ENCODE measurements at places on chromosomes 2 and 18.
A peak's percentile ranks its signal among the peaks of the same experiment; 100 is the strongest.

- DNase-seq: no peak
Observed at GRCh38 chr2:131156452-131157149, 51.5 kb downstream of the PLEKHB2 start.

GRCh38 chr2:196592911-196593881 lies 46.3 kb upstream of the CCDC150 start:
- no peak for DNase-seq

- no peak for DNase-seq
Observed at GRCh38 chr2:44005846-44006245, 10.1 kb upstream of the LRPPRC start.

DNA sequence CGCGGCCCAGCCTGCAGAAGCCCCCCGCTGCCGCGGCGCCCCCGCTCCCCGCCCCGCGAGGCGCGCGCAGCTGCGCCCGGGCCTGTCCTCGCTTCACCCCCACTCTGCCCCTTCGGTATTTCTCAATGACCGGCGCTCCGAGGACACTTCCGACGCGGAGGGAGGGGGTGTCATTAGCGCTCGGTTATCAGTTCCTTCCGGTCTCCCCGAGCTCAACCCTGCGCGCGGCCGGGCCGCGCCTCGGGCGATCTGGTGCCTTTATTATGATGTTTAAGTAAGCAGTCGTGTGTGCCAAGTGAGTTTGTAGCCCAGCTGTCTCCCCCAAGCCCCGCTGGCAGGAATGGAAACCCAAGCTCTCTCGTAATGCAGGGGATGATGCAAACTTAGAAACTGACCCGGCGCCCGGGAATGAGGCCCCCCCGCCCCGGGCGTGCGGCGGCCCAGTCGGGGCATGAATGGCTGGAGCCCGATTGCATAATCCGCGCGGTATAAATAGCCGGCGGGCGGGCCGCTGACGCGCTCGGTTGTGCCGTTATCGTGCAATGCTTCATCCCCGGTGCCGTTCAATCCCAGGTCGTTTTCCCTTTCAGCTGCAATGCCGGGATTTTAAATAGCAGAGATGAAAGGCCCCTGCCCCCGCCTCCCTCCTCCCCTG lies 3.9 kb upstream of the SPRED2 start:
- peak; percentile 81 for DNase-seq

GRCh38 chr18:13453714-13454113 lies 235.2 kb downstream of the LDLRAD4 start:
- DNase-seq: no peak

GRCh38 chr2:100610381-100610831 lies 47.6 kb downstream of the PDCL3 start:
- peak; percentile 21 for DNase-seq

DNA sequence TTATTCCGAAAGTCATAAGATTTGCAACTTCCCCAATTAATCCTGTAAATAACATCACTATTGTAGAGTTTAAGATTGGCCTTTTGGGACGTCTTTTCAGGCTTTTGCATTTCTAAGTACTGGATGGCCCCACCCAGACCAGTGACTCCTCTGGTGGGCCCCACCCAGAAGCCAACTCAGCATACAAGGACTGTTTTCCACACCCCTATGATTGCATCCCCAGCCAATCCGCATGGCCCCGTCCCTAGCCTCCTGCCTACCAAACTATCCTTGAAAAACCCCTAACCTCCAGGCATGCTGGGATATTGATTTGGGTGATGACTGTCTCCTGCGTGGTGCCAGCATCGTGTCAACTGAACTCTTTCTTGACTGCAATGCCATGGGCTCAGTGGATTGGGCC lies 24.5 kb upstream of the TGIF1 start:
- no peak for DNase-seq

- DNase-seq: no peak
Observed at GRCh38 chr2:238103465-238104225, 3.5 kb downstream of the ESPNL start.

DNA sequence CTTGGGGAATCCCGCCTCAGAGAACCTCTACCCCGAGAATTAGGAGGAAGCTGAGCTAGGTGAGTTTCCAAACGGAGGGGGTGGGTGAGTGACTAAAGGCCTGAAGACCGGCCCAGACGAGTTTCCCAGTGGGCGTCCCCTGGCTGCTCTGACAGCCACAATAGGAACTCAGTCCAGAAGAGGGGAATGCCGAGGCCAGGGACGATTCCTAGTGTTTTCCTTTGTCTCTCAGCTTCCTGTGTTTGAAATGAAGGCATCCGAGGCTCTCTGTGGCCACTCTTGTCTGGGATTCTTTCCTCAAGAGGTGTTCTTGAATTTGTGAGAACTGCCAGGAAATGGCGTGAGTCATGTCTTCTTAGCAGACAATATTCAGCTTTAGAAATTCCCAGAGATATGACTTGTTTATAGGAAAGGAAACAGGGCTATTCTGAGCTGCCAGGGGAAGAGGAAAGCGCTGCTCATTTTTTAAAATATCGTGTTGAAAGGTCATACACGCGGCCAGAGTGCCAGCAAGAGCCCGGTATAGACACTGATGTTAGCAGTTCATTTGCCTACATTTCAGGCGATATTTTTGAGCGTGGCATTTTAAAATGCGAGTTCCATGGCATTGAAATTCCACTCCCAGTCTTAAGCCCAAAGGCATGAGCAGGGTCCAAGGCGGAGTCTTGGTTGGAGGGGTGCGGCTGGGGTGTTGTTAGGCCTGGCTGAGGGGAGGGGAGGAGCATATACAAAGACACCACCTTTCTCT lies 169.1 kb upstream of the KLF7 start:
- DNase-seq: peak; percentile 100

Data from kidney glomerular epithelial cell (primary cell).